ENCODE measurements at places on chromosomes 3 and 15.

DNA sequence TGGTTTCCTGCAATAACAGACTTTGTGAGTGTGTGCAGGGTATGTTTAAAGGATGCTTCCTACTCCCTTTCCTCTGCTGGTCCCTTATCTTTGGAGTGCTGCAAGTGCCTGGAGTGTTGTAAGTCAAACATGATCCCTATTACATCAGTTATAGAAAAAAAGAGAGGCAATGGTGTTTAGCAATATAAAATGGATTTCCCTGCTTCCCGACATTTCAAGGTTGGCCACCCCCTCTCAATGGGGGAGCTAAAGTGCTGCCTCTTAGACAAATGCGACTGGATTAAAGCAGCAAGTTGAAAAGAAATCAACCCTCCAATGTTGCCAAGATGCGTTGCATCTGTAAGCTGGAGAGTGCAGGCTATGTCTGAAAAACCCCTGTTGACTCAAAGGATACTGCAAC, 203.1 kb upstream of the WNT5A start:
- no peak for DNase-seq

GRCh38 chr3:4712109-4712508, 219.0 kb downstream of the ITPR1 start:
- DNase-seq = no peak

GRCh38 chr15:33150431-33150941, 44.0 kb downstream of the FMN1 start:
- DNase-seq = no peak

DNA sequence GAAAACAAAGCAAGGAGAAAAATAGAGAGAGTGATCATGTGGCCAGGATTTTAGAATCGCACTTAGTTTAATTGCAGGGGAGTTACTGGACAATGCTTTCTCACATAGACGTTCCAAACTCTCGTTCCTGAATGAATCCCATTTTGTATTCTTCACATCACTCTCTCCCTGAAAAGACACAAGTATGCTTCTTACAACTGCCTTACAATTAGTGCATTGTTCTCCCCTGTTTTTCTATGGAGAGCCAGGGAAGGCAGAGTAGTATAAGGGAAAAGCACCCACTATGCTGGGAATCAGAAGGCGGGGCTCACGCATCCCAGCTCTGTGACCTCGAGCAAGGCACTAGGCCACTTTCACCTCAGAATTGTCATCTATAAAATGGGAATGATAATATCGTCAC, 14.4 kb downstream of the TMOD2 start:
- no peak for DNase-seq

DNA sequence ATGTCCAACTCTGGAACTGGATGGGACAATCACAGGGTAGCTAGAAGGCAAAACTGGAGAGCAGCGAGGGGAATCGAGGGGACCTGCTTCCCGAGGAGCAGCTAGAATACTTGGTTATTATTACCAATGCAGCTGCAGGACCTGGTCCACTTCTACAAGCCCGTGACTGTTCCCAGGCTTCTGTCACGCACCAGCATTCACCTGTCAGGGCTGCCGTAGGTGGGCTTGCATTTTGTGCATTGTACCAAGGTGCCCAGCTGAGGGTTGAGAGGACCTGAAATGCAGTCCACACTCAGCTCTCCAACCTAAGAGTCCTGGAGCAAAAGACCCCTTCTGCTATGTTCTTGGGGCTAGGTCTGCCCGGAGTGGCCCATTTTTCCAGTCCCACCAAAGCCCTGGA, 2.3 kb downstream of the SEMA4B start:
- no peak for DNase-seq

- DNase-seq = no peak
These were observed 13.1 kb downstream of the DET1 start for GRCh38 chr15:88533376-88533775.

- no peak for DNase-seq
These were observed 966 bp upstream of the C3orf80 start for GRCh38 chr3:160224256-160224655.

- DNase-seq = no peak
These were observed 976 bp upstream of the ABTB1 start for GRCh38 chr3:127671523-127672428.

- no peak for DNase-seq
These were observed 119.7 kb upstream of the THRB start for GRCh38 chr3:24614359-24614758.

DNA sequence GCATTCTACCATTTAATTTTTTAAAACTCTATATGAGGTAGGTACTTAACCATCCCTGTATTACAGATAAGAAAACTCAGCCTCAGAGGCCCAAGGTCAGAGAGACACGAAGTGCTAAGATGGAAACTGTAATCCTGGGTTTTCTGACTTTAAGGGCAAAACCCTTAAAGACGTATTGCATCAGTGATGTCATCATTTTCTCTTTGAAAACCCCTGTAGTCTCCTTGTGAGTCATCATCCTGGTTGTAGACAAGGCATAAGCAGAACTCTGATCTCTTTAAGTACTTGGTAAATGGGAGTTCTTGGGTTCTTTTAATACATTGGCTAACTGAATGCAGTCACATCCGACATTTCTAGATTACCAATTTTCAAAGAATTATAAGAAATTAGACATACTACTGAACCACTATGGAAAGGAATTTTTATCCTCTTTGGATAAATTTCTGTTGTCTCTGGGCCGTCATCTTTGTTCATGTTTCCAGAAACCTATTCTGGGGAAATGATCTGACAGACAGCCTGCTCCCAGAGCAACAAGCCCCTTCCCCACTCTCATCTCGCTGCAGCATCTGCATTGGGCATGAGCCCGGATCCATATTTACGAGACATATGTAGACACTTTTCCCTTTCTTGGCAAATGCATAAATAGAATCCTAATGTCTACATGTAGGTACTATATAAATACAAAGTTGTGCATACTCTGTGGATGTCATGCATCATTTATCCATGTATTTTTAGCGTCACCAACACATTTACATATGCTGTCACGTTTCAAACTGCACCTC, 48.7 kb upstream of the MDFIC2 start:
- DNase-seq = no peak

- DNase-seq = no peak
These were observed 20.3 kb upstream of the ATOSA start for GRCh38 chr15:52699457-52699856.

GRCh38 chr3:58706395-58707167, 40.0 kb upstream of the FAM3D start:
- no peak for DNase-seq

DNA sequence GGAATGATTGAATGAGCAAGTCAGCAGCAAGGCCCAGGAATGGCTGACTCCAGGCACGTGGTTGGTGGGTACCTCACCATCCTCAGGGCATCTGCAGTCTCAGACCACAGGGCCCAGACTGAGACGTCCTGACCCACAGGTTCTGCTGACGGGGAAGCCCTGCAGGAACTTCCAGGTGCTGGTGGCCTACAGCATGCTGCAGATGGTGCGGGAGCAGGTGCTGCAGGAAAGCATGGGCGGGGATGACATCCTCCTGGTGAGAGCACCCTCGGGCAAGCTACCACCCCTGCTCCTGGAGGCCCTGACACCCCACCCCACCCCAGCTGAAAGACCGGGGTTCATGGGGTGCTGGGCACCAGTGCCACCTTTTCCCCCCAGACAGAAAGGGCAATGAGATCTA, 14.1 kb downstream of the TBC1D21 start:
- no peak for DNase-seq

GRCh38 chr3:174716956-174717505, 142.1 kb upstream of the NAALADL2 start:
- no peak for DNase-seq

DNA sequence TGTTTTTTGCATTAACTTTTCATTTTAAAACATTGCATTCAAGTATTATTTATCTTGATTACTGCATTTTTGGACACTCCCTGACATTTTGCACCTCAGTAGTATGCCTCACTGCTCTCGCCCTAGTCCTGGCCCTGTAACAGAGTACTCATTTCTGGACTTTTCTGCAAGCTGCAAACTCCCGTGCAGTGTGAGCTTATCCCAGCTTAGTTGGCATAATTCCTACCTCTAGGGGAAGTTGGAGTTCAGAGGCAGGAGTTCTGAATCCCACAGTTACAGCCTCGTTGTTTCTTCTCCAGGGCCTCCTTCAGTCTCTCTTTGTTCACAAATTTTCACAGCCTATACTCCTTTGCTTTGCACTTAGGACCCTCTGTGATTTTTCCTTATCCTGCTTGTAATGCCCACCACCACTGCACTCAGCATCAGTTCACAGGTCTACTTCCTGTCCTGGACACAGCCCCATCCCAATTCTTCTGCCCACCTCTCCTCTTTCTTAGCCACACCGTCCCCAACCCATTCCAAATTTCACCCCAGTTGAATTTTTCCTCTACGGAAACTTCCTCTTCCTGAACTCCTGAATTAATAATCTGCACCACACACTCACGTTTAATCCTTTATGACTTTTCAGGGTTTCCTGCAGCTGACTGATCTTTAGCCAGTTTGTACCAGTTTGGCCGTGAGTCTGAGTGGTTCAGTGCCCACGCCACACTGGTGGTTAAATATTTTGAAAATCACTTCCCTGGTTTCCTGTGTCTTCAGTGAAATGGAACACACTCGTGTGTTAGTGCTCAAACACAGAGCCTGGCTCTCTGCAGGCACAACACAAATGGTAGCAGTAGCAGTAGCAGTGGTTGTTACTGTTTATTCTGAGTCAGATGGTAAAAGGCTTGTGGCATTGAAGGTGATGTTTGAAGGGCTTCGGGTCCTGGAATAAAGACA, 6.3 kb upstream of the CTSH start:
- DNase-seq = no peak

DNA sequence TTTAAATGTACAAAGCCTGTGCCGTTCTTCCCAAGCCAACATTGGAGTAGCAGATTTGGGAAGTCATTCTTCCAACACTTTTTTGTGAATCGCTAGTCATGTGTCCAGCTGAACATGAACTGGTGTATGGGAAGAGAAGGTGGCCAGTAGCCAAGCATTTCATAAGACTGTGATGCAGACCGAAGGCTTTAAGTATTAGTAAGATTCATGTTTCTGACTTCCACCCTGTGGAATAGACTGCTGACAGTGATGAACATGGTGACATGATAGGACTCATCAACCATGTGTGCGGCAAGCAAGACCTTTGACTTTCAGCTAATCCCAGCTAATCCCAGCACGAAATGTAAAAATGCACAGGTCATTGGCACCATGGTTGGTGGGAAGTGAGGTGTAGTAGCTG, 48.3 kb upstream of the THSD4 start:
- no peak for DNase-seq

DNA sequence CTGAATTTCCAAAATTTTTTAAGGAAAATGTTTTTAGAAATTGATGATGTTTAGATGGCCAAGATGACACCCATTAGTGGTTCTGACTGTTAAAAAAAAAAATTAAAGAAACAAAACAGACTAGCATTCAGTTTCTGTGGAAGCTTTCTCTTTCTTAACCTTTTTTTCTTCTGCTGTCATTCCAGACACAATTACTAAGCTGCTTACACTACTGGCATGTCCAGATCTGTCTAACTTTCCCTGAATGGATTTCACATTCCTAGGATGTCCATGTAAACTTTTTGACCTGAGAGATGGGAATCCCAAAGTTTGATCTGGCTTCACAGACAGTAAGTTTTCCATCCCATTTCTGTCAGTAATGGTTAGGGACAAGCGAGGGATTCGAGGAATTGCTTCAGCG, 10.3 kb upstream of the MTMR10 start:
- DNase-seq = no peak

DNA sequence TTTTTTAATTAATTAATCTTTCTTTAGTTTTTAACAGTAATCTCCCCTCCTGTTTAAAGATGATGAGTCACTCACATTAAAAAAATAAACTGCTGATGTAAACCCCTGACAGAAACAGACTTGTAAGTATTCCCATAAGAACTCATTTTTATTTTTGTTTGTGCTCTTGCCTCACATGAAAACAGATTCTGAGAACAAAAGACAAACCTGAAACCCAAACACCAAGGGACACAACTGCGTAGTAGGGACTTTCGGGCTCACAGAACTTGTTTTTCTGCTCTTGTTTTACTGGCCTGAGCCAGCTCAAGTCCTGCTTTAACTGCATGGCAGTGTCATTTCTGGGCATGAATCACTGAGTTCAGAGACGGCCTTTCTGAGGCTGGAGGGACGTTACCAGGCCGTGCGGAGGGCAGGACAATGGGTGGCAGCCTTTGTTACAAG, 600.8 kb downstream of the FOXP1 start:
- no peak for DNase-seq

- DNase-seq = no peak
These were observed 329.7 kb downstream of the SI start for GRCh38 chr3:164748626-164749025.
